KBM-7 (cell line): ENCODE measurements at places on chromosomes 11 and 22.

GRCh38 chr11:77030834-77031414, 3.3 kb upstream of the B3GNT6 start:
- no peak for DNase-seq

DNA sequence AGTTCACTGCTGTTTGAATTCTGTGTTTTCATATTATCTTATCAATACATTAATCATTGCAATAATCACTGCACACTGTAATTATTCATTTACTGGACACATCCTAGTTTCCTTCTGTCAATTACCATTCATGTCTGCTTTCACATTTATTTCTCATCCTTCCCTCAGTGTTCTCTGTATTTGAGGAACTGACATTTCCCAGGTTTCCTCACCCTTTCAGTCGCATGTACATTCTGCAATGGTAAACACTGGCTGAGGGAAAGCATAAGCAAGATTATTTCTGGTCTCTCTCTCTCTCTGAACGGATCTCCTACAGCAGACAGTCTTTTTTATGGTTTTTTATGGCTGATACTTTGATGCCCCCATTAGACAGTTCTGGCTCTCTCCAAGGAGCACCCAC, 4.2 kb upstream of the HBD start:
- DNase-seq = no peak

DNA sequence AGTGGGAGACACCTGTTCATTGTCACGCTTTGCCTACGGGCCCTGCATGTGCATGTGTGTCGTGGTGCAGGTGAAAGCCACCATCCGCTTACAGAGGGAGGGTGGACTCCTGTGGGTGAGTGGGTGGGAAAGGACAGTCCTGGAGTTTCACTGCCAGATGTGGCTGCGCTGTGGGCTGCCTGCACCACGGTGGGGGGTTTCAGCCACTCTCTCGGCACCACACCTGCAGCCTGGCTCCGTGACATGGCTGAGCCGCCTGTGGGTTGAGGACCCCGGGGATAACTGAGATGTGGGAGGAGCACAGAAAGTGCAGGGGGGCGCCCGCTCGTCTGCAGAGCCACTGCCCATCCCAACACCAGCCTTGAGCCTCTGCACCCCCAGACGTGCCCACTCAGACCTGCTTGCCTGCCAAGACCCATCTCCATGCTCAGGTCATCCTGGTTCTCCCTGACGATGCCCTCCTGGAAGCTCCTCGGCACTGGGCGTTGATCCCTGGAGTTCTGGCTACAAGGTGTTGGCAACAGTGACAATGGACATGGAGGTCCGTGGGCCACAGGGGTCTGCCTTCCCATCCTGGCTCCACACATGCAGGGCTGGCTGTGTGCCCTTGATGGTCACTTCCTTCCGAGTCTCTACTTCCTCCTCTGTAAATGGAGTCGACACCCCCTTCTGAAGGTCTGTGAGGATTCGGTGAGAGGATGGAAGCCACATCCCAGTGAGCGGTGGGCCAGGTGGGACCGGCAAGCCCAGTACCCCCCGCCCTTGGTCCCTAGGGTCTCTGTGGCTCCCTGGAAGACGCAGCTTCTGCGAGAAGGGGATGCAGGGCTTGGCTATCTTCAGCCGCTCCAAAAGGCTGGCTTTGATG, 1007.0 kb downstream of the BRD1 start:
- DNase-seq = no peak

- DNase-seq = no peak
Observed at GRCh38 chr11:130580891-130581492, 132.5 kb downstream of the ADAMTS15 start.

- DNase-seq = no peak
Observed at GRCh38 chr11:69173331-69173730, 17.6 kb downstream of the SMIM38 start.

GRCh38 chr11:62925745-62926679, 4.8 kb upstream of the CHRM1 start:
- no peak for DNase-seq

GRCh38 chr22:36068776-36069344, 40.2 kb upstream of the RBFOX2 start:
- no peak for DNase-seq

GRCh38 chr22:46931414-46931813, 169.0 kb downstream of the TBC1D22A start:
- no peak for DNase-seq

DNA sequence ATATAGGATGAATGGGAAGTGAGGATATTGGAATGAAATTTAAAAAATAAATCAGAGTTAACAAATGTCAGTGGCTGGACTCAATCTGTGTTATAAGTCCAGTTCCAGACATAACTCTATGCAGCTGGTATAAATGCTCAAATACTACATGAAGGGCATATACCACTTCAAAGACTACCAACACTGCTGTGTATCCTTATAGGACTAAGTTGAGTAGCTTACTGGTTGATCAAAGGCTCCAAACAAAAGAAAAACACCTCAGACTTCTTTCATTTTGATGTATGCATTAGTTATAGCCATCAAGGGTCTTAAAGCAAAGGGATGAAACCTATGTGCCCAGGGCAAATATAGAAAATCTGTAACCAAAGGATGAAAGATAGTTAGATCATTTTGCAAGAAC, 86.2 kb downstream of the PAK1 start:
- no peak for DNase-seq

- DNase-seq = no peak
Observed at GRCh38 chr11:29119116-29119515, 897.7 kb downstream of the KCNA4 start.

DNA sequence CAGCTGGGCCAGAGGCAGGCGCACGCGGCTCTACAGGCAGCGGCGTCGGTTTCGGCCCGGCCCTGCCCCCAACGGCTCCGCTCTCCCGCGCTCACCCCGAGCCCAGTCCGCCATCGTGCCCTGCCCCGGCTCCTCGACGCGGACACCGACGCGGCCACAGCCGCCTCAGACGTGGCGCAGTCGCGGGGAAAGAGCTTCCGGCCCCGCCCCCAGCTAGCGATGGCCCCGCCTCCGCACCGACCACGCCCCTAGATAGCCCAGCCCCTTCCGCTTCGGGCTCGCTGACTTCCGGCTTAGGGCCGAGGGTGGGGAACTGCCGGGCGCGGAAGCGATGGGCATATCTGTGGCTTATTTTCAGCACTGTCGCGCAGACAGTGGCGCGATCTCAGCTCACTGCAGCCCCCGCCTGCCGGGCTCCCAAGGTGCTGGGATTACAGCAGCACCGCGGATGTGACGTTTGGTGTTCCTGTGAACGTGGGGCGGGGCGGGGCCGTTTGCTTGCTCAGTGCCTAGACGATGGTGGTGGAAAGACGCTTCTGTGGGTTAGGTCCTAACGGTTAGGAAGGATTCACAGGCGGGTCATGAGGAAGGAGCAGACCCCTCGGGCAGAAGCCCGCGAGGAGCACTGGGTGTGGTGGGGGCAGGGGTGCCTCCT, at the start of the genes BET1L and RIC8A:
BET1L (minus strand) TSS at position 192 of the 655 bp plus-strand sequence; CDS start at position 114, 78 bp downstream.
RIC8A (plus strand) TSS at position 501 of the 655 bp plus-strand sequence. CDS start 1,147 bp downstream, outside the sequence.
- DNase-seq = peak; percentile 99

DNA sequence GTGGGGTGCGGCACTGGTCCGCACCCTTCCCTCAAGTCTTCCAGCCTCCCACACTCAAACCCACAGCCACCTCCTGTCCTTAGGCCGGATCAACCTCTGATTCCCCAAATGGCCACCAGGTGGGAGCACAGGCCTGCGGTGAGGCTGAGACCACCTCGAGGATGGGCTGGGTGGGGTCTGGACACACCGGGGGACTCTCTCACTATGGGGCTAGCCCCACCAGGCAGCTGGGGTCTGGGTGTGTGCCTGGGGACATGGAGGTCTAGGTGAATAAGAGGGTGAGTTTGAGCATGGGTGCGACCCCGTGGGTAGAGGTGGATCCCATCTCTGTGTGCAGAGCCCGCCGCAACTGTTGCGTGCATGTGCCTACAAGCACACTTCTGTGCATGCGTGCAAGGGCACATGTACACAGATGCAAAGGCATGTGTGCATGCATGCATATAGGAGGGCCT, 32.6 kb downstream of the MYO18B start:
- DNase-seq = no peak

- peak; percentile 21 for DNase-seq
Observed at GRCh38 chr22:27801616-27802345, at the start of gene MN1. MN1 (minus strand) TSS chr22:27801756; CDS start chr22:27800543, 1,213 bp downstream.

DNA sequence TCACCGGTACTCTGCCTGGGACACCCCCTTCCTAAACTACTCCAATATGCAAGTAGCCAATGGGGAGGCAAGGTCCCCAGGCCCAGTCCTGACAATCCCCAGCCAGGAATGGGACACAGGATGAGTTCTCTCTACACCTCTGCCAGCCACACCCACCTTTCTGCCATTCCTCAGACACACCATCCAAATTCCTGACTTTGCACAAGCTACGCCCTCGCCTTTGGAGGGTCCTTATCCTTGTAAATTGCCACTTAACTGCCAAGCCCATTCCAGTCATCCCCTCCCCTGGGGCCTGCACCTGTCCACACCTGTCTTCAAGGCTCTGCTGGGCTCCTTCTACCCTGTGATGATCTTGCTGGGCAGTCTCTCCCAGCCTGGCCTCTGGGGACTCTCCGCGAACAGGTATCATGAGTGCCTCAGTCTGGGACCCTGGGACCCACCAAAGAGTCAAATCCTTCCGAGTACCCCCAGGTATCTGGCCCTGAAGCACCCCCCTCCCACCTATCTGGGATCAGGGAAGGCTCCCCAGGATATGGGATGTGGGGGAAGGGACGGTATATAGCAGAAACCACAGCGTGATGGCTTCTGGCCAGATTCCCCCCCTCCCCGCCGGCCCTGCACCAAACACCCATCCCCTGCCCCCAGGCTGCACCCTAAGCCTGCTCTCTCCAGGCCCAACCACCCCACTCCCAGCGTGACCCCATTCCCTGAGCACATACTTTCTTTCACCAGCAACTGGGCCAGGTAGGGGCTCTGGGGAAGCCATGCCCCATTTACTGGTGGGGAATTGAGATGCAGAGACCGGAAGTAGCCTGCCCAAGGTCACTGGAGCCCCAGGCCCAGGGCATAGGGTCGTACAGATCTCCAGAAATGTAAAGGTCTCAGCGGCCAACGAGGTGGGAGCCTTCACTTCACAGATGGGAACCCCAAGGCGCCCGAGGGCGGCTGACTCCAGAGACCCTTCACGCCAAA, 806 bp downstream of the ARAP1 start:
- no peak for DNase-seq

GRCh38 chr11:96393753-96394348, 4.0 kb downstream of the JRKL start:
- peak; percentile 54 for DNase-seq

DNA sequence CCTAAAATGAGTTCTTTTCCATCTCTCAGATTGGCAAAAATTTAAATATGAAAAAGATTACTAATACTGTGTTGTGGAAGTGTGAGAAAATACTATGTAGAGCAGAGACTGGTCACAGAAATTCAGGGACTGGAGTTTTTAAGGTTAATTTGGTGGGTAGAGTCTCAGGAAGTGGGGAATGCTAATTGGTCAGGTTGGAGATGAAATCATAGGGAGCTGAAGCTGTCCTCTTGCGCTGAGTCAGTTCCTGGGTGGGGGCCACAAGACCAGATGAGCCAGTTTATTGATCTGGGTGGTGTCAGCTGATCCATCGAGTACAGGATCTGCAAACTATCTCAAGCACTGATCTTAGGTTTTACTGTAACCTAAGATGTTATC, 29.4 kb upstream of the TMEM86A start:
- no peak for DNase-seq

GRCh38 chr11:1920128-1920908, 815 bp downstream of the TNNT3 start:
- no peak for DNase-seq

DNA sequence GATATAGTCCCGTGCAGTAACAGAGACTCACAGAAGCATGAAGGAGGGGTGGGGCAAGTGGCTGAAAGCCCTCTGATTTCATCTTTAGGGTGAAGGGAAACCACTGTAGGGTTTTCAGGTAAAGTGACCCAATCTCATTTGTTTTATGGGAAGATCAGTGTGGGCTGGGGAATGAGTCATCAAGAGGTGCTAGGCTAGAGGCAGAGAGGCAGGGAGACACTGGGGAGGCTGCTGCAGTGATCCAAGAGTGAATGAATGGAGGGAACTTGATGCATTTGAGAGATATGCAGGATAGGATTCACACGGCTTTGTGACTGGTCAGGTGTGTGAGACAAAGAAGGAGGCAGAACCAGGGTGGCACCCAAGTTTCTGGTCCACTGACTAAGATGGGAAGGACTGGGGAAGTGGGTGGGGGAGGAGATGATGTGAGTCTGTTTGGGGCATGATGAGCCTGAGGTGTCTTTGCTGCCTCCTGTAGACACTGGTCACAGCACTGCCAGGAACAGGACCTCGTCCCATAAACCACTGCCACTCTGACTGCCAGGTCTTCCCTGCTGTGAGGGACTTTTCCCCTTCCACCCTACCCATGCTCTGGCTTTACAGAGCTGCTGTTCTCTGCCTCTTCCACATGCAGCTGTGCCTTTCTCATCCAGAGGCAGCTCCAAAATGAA, 239.0 kb downstream of the TENM4 start:
- no peak for DNase-seq

- DNase-seq = no peak
Observed at GRCh38 chr11:73047773-73048371, 94.2 kb downstream of the FCHSD2 start.

GRCh38 chr11:83174008-83174407, 17.1 kb downstream of the PCF11 start:
- DNase-seq = no peak

DNA sequence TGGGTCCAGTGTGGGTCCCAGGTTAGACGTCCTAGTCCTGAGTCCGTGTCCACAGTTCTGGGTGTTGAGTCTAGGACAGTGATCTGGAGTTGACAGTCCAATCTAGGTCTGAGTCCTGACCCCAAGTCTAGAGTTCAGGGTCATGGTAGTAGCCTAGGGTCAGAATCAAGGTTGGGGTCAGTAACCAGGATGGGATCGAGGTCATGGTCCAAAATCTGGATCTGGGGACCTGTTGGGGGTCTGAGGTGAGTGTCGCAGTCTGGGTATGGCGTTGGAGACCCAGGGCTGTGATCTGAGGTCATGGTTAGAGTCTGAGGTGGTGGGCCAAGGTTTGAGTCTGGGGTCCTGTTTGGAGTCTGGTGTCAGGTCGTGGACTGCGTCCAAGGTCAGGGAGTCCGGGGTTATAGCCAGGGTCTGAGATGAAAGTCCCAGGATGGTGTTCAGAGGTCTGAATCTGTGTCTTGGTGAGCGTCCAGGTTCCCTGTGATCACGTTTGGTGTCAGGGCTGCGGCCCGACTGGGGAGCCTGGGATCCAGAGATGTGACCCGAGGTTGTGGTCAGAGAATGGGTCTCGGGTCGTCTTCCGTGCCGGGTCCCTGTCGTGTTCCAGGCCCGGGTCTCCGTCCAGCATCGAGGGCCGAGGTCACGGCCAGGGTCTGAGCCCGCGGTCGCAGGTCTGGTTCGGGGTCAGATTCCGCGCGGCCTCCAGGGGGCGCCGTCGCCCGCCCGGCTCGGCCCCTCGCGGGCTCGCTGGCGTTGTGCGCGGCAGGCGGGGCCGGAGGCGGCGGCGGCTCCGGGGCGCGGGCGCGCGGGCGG, 432 bp upstream of the GRK2 start:
- no peak for DNase-seq

- no peak for DNase-seq
Observed at GRCh38 chr11:115226556-115226955, 277.7 kb downstream of the CADM1 start.

GRCh38 chr11:112694245-112694644, 267.0 kb upstream of the NCAM1 start:
- DNase-seq = no peak

- DNase-seq = no peak
Observed at GRCh38 chr22:22386602-22387385, 121.7 kb downstream of the ZNF280B start.
